Chondrocyte (in vitro differentiated cells): ENCODE measurements at places on chromosomes 13 and 19. TPM values are rescaled to one million over a fixed set of nuclear protein-coding genes. Genes with fewer than 3 reads are reported as not detected.

GRCh38 chr13:112169941-112170822 is 103.2 kb downstream of the SOX1 start:
- no peak overlapping the region for H3K27ac ChIP-seq
- H3K4me3 ChIP-seq, result no peak overlapping the region
- H3K4me1 ChIP-seq, result no peaks in the 10 kb centered on the region
- no peaks in the 10 kb centered on the region for H3K36me3 ChIP-seq
- H3K27me3 ChIP-seq, result peaks cover 6% of the 10 kb centered on the region

DNA sequence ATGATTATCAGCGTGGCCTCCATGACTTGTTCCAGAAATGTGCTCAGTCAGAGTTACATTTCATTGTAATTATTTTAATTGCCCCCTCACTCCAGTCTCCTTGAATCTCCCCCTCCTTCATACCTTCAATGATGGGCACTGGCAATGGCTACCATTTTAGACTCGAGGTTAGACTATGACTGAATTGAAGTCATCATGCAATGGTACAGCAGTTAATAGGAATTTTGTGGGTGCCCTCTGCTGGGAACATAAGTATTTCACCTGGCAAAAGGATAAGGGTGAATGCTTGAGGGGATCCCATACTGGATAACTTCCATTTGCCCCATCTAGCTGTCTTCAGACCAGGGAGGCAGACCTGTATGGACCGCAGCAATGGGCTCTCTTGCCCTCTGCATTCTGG is 32.2 kb upstream of the USP12 start:
- peaks cover 6% of the 10 kb centered on the region for H3K27me3 ChIP-seq
- no peak overlapping the region for H3K4me3 ChIP-seq
- peaks cover 1% of the 10 kb centered on the region for H3K36me3 ChIP-seq
- no peak for DNase-seq

DNA sequence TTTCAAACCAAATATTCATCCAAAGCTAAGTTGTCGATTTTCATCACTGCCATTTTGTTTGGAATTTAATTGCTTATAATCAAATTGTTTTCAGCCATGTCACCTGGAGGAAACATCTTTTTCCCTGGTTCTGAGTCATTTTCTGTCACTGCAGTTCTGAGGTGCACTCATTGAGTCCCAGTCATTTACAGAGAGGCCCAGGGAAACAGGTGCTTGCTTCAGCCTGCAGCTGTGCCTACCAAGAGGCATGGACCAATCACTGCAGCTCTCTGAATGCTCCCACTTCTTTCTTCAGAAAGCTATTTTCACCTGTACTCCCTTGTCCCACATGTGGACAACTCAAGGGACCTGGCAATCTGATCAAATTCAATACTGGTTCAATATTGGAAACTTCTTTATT is 308.1 kb downstream of the COG6 start:
- H3K4me3 ChIP-seq, result no peak overlapping the region
- H3K36me3 ChIP-seq, result no peaks in the 10 kb centered on the region
- DNase-seq, result no peak
- H3K4me1 ChIP-seq, result peaks cover 23% of the 10 kb centered on the region

The GGACT gene
- total RNA-seq, result 10.3 to 11.3 TPM (median 11.3 TPM) in 3 replicates

- H3K27me3 ChIP-seq, result peaks cover 22% of the 10 kb centered on the region
- H3K4me3 ChIP-seq, result no peak overlapping the region
- H3K27ac ChIP-seq, result no peak overlapping the region
- peaks cover 20% of the 10 kb centered on the region for H3K4me1 ChIP-seq
- DNase-seq, result no peak
These were observed 19.4 kb downstream of the GJA3 start for GRCh38 chr13:20141238-20142022.

The PSMD8 gene
- 181 to 197 TPM (median 197 TPM) in 3 replicates for total RNA-seq

DNA sequence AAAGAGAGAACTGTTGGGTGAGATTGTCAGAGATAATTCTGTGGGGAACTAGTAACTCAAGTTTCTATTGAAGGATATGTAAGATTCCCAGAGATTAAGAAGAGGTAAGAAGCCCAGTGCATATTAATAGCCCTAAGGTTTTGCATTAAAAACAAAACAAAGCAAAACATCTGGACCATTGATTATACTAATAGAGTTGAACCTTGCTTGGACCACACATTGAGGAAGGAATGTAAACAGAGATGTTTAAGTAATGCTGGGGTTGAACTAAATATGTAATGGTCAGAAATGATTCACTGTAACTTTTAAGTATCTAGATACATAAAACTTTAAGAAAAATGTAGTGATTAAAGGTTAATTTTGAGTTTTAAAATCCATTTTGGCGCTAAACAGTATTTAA is 1770.0 kb downstream of the PCDH9 start:
- H3K27me3 ChIP-seq, result no peaks in the 10 kb centered on the region
- H3K36me3 ChIP-seq, result peaks cover 2% of the 10 kb centered on the region
- peaks cover 3% of the 10 kb centered on the region for H3K4me1 ChIP-seq
- no peak for DNase-seq

The ERF gene
- 64.5 to 74.6 TPM (median 71.7 TPM) in 3 replicates for total RNA-seq

The AP2S1 gene
- 168 to 189 TPM (median 173 TPM) in 3 replicates for total RNA-seq

GRCh38 chr19:8138201-8138600 is 11.2 kb downstream of the FBN3 start:
- H3K27me3 ChIP-seq, result peaks cover under 1% of the 10 kb centered on the region
- H3K4me1 ChIP-seq, result peaks cover 23% of the 10 kb centered on the region
- no peak overlapping the region for H3K27ac ChIP-seq
- H3K36me3 ChIP-seq, result peaks cover 1% of the 10 kb centered on the region
- DNase-seq, result no peak

DNA sequence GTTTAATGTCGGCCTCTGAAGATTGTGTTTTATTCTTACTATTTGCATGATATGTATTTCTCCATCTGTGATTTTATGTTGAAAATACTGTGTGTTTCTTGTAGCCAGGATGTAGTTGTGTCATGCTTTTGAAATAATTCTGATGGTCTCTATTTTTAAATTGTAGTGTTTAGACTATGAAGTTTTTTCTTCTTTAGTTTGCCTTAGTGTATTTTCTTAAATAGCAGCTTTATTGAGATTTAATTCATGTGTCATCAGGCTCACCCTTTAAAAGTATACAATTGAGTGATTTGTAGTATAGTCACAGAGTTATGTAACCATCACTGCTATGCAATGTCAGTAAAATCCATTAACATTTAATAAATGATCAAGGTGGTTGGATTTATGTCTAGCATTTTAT is 74.5 kb downstream of the PCCA start:
- no peak for DNase-seq
- peaks cover 3% of the 10 kb centered on the region for H3K36me3 ChIP-seq
- no peak overlapping the region for H3K4me3 ChIP-seq
- no peak overlapping the region for H3K27ac ChIP-seq

DNA sequence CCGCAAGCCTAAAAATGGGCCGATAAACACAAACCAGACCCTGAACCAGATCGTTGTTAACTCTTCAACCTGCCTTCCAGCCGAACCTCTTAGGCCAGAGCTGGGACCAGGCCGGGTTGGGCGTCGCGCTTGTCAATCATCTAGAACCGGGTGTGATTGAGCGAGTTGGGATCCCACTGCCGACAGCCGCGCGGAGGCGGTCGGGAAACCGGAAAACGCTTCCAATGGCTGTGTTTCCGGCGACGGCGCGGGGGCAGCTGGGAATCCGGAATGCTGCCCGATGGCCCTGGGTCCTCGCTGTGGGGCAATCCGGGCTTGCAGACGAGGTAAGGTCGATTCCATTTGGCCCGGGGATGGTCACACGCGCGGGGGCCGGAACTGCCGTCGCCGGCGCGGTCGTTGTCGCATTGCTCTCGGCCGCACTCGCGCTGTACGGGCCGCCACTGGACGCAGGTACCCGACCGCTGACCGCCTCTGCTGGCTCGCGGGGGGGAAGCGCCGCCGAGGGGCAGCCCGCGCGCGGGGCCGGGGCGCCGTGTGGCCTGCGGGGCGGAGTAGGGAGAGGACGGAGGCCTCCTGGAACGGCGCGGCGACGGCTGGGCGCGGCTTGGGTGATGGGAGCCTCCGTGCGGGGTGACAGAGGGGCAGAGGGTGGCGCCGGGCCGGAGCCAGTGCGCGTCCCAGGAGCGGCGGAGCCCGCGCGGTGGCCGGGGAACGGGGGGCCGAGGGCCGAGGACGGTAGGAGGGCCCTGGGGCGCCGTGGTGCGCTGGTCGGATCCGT is at the start of gene NAXD:
TSS of gene NAXD (plus strand) at position 224 of the 781 bp plus-strand sequence. CDS start at position 281, 57 bp downstream.
- peak within 1 kb of the TSS; percentile 94 for H3K27ac ChIP-seq
- peaks cover 1% of the 10 kb centered on the region for H3K36me3 ChIP-seq
- peak within 1 kb of the TSS; percentile 87 for H3K4me3 ChIP-seq
- no peaks in the 10 kb centered on the region for H3K27me3 ChIP-seq

GRCh38 chr13:66887088-66887487 is 343.0 kb downstream of the PCDH9 start:
- H3K27ac ChIP-seq, result no peak overlapping the region
- H3K36me3 ChIP-seq, result no peaks in the 10 kb centered on the region
- H3K27me3 ChIP-seq, result no peaks in the 10 kb centered on the region
- no peak for DNase-seq

- no peaks in the 10 kb centered on the region for H3K27me3 ChIP-seq
- H3K4me1 ChIP-seq, result peaks cover 44% of the 10 kb centered on the region
- H3K4me3 ChIP-seq, result no peak overlapping the region
These were observed 260.4 kb downstream of the NALCN start for GRCh38 chr13:101155920-101156319.

GRCh38 chr13:98332691-98333090 is 155.6 kb upstream of the RNF113B start:
- no peak overlapping the region for H3K4me3 ChIP-seq
- no peak for DNase-seq
- H3K27ac ChIP-seq, result peak overlapping the region; percentile 52
- peaks cover 60% of the 10 kb centered on the region for H3K4me1 ChIP-seq
- H3K27me3 ChIP-seq, result no peaks in the 10 kb centered on the region
- H3K36me3 ChIP-seq, result no peaks in the 10 kb centered on the region

DNA sequence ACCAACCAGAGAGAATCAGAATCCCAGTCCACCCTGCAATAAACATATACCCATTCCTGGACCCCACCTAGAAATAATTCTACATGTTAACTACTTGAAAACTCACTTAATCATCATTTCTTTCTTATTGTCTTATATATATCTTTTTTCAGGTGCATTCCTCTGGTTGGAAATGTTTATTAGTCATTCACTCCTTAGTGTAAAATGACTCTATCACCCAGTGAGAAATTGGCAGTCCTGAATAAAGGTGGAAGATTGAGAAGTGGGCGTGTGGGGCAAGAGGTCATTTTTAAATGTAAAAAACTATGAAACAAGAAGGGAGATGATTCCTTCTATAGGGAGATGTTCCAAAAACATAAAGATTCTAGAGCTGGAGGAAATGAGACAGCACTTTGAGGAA is 101.2 kb upstream of the MBNL2 start:
- no peak overlapping the region for H3K4me3 ChIP-seq
- no peak for DNase-seq
- peaks cover 85% of the 10 kb centered on the region for H3K4me1 ChIP-seq
- no peak overlapping the region for H3K27ac ChIP-seq

- no peak overlapping the region for H3K27ac ChIP-seq
- peaks cover 7% of the 10 kb centered on the region for H3K4me1 ChIP-seq
- peaks cover 28% of the 10 kb centered on the region for H3K27me3 ChIP-seq
- DNase-seq, result no peak
- H3K4me3 ChIP-seq, result no peak overlapping the region
These were observed 6.5 kb downstream of the NPAS1 start for GRCh38 chr19:47026156-47026555.

The B3GNT8 gene
- total RNA-seq, result 0.23 to 0.70 TPM in 2 of 3 replicates, not detected in the other

GRCh38 chr13:34655554-34655953 is 286.5 kb upstream of the NBEA start:
- H3K27ac ChIP-seq, result no peak overlapping the region
- no peak overlapping the region for H3K4me3 ChIP-seq
- DNase-seq, result no peak
- no peaks in the 10 kb centered on the region for H3K27me3 ChIP-seq
- no peaks in the 10 kb centered on the region for H3K36me3 ChIP-seq

DNA sequence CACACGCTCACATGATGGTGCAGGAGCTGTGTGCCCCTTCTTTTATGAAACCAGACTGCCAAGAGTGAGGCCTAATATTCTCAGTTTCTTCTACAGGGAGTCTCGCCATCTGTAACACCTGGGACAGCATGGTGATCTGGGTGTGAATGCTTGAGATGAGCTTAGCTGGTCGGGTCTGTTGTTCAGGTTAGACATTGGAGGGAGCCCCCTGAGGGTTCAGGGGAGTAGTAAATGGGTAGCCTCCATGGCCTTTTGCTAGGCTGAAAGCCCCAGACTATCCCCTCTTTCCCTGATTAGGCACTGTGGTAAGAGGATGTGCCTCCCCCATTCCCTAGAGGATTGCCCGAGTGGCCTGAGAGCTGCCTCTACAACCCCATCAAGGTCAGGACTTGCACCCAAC is 1916.1 kb downstream of the PCDH9 start:
- H3K4me3 ChIP-seq, result no peak overlapping the region
- H3K36me3 ChIP-seq, result peaks cover 1% of the 10 kb centered on the region
- no peaks in the 10 kb centered on the region for H3K27me3 ChIP-seq
- H3K4me1 ChIP-seq, result no peaks in the 10 kb centered on the region
- DNase-seq, result no peak

GRCh38 chr13:24557081-24557480 is 44.5 kb upstream of the PARP4 start:
- no peak overlapping the region for H3K4me3 ChIP-seq
- H3K4me1 ChIP-seq, result no peaks in the 10 kb centered on the region
- peaks cover 33% of the 10 kb centered on the region for H3K27me3 ChIP-seq
- H3K36me3 ChIP-seq, result peaks cover 2% of the 10 kb centered on the region
- no peak overlapping the region for H3K27ac ChIP-seq
- DNase-seq, result no peak

- peaks cover 40% of the 10 kb centered on the region for H3K4me1 ChIP-seq
- peak overlapping the region; percentile 78 for H3K4me3 ChIP-seq
- no peaks in the 10 kb centered on the region for H3K36me3 ChIP-seq
- no peaks in the 10 kb centered on the region for H3K27me3 ChIP-seq
- no peak for DNase-seq
These were observed 630 bp downstream of the RNF126 start for GRCh38 chr19:662207-662961.

The DPF1 gene
- total RNA-seq, result 2.1 to 4.8 TPM (median 2.4 TPM) in 3 replicates

DNA sequence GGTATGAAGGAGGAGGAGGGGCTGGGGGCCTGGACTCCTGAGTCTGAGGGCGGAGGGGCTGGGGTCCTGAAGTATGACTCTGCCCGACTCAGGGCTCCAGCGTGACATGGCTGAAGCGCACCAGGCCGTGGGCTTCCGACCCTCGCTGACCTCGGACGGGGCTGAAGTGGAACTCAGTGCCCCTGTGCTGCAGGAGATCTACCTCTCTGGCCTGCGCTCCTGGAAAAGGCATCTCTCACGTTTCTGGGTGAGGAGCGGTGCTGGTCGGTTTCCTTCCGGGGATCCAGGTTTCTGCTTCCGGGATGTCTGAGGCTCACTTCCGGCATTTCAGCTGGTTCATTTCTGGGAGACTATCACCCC is 1.2 kb downstream of the CPT1C start:
- H3K27ac ChIP-seq, result no peak overlapping the region
- H3K4me3 ChIP-seq, result peak overlapping the region; percentile 36
- H3K36me3 ChIP-seq, result peaks cover 4% of the 10 kb centered on the region
- no peak for DNase-seq
- peaks cover 28% of the 10 kb centered on the region for H3K4me1 ChIP-seq

The SPACA4 gene
- not detected in 3 replicates for total RNA-seq

The CCNA1 gene
- 0.27 to 0.38 TPM in 2 of 3 replicates, not detected in the other for total RNA-seq

The SLC8A2 gene
- total RNA-seq, result 0.27 to 0.42 TPM (median 0.31 TPM) in 3 replicates

GRCh38 chr13:23744315-23744714 is 144.9 kb downstream of the MIPEP start:
- H3K27me3 ChIP-seq, result no peaks in the 10 kb centered on the region
- H3K36me3 ChIP-seq, result no peaks in the 10 kb centered on the region
- H3K27ac ChIP-seq, result no peak overlapping the region
- DNase-seq, result no peak
- peaks cover 10% of the 10 kb centered on the region for H3K4me1 ChIP-seq

The KLK5 gene
- total RNA-seq, result 0.38 to 0.42 TPM in 2 of 3 replicates, not detected in the other
